ENCODE measurements at places on chromosomes 3 and 15.

DNA sequence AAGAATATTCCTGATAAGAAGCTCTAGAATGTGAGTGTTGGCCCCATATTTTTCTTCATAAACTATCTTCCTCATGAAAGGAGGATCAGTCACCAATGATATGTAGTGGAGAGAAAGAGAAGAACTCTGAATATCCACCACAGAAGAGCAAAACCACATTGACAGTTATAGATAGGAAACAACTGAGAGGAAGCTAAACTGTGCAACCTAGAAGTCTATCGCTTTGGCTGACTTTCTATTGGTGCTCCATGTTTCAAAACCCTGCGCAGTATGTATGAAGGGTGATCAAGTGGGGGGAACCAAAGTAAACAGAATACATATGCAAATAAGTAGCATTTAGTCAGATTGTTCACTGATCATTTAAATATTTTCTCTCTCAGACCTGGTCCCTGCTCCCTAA, 41.0 kb upstream of the ZNF280D start:
- no peak for DNase-seq

DNA sequence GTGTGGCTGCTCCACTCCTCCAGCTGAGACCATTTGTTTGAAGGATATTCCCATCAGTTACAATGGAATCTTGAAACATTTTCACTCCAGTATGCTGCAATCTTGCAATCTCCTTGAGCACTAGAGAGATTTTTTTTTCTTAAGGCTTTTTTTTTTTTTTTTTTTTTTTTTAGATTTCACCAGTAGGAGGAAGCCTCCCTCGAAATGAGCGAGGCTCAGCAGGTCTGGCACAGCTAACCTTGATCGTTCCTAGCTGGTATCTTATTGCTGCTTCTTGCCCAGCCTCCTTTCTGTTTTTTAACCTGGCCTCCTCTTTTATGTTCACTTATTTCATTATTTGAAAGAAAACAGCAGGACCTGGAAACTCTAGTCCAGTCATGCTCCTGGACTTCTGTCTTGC, 48.1 kb downstream of the RAP2B start:
- DNase-seq: no peak

- no peak for DNase-seq
Measured at GRCh38 chr3:25144430-25144829, 283.6 kb upstream of the RARB start.

GRCh38 chr3:36446276-36446675, 66.0 kb downstream of the STAC start:
- no peak for DNase-seq

- DNase-seq: no peak
Measured at GRCh38 chr3:140316466-140316865, 361.4 kb upstream of the TRIM42 start.

DNA sequence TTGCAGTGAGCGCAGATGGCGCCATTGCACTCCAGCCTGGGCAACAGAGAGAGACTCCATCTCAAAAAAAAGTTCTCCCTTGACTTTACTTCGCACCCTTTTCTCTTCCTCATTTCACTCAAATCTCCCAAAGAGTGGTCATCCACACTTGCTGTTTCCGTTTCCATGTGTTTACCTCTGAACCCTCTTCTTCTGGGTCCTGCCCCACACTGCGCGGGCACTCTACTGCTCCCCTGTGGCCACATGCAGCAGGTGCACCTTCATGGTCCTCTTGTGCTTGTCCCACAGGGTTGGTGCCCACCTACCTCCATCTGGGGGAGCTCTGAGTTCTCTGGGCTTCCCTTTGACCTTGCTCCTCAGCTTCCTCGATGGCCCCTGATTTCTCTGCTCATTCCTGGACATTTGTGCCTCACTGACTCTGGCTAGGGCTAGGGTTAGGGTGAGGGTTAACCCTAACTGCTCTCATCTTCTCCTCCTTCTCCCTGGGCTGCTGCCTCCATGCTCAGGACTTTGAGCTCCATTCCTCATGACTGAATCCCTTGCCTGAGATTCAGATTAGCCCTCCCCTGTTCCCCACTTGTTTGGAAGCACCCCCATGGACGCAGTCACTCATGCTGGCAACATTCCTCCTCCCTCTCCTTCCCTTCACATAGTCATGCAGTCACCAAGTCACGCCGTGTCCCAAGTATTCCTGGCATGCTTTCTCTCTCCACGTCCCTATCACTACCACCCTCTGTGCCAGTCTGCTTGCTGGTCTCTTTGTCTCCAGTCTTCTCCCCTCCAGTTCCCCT, 26.6 kb upstream of the KY start:
- no peak for DNase-seq

DNA sequence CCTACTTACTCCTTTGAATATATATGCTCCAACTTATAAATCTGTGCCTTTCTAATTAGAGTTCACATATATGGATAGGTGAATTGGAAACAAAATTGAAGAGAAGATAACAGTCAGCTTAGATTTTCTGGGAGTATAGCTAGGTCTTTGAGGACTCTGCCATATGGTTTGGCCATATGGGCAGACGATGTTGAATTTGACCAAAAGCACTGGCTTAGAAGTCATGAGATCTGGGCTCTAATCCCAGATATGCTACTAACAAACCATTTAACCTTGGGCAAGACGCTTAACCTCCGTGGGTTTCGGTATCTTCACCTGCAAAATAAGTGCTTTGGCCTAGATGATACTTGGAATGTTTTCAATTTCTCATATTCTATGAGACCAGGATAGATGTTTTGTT, 154.1 kb downstream of the LSAMP start:
- DNase-seq: no peak

DNA sequence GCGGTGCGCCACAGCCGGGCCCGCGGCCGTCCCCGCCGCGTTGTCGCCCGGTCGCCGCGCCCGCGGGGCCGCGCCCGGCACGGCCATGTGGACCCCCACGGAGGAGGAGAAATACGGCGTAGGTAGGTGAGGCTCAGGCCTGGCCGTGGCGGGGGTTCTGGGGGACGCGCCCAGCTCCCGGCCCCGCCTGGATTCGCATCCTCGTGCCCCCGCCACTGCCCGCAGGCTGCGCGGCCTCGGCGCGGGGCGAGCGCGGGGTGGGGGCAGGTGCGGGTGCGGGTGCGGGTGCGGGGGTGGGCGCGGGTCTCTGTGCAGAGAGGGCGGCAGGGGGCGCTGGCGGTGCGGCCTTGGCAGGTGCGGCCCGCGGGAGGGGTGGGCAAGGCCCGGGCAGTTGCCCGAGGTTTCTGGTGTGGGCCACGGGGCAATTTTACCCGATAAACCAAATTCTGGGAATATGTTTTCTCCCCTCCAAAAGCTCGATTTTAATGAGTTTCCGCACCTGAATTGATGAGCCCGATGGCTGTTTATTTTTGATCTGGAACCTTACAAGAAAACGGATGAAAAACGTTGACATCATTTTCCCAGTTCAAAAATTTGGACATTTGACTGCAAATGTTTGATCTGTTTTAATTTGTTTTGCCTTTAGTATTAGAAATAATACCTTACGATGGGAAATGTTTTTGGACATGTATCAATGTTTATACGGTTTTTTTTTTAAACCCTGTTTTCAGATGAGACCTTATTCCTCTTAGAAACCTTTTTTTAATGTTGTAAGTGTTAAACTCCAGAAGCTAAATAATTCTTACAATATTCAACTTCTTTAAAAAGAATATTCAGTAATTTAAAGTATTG, 678 bp downstream of the DOCK3 start:
- DNase-seq: no peak

- DNase-seq: no peak
Measured at GRCh38 chr3:98561727-98562521, 30.1 kb downstream of the GPR15 start.

DNA sequence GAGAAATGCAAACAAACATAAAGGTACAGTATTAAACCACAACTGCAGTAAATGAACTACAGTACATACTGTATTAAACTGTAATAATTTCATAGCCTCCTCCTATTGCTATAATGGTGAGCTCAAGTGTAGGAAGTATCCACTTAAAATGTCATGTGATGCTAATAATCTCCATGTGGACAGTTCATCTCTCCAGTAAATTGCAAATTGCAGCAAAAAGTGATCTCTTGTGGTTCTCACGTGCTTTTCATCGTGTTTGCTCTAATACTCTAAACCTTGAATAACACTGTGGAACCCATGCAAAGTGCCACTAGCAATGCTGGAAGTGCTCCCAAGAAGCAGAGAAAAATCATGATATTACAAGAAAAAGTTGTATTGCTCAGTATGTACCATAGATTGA, 9.2 kb upstream of the FNDC3B start:
- DNase-seq: no peak

DNA sequence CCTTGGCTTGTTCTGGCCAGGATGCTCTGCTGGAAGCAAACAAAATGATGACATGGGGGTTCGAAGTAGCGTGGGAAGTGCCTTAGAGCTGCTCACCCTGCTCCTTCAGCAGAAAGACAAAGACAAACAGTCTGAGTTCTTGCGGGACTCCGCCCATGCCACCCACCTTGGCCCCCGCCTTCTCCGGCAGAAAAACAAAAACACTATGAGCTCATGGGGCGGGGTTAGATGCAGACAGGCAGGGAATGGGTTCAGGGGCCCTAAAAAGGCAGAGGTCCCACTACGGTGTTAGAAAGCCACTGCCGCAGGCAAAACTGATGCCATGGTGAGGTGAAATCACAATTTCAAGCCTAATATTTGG, 9.7 kb upstream of the NCKIPSD start:
- no peak for DNase-seq

DNA sequence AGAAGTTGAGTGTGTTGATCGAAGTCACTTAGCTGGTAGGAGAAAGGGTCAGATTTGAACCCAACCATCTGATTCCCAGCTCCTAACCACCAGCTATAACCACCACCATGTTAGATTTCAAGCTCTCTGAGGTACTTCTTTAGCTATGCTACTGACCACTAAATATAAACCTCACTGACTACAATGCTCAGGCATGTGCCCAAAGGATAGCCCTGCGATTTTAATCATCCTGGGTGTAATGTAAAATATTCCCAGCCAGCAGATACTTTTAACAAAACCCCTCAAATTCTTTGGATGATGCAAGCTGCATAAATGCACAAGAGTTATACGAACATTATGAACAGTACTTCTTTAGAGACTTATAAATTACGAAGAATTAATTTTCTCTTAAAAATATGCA, 115.2 kb upstream of the TSC22D2 start:
- DNase-seq: no peak

- no peak for DNase-seq
Measured at GRCh38 chr3:11288021-11288491, 15.9 kb downstream of the ATG7 start.

- no peak for DNase-seq
Measured at GRCh38 chr15:28110481-28110881, 11.4 kb upstream of the OCA2 start.

DNA sequence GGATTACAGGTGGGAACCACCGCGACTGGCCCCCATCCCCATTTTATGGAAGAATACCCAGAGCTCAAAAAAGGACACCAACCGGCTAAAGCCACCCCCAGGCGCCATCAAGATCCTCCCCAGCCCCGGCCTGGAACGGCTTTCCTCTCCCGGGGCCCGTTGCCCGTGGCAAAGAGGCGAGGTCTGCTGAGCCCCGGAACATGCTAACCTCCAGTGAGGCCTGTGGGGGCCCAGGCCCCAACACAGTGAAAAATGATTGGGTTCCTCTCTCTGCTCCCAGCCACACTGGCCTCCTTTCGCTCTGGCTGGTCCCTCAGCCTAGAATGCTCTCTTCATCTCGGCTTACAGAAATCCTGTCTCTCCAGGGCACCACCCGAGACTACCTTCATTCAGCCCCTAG, 46.5 kb upstream of the SMAD6 start:
- no peak for DNase-seq
